Muscle of arm (tissue), 14 donors: ENCODE measurements at places on chromosomes 6 and 20. TPM values are rescaled to one million over a fixed set of nuclear protein-coding genes. Genes with fewer than 3 reads are reported as not detected.

F13A1 gene
- polyA plus RNA-seq: 66.1 TPM

DNA sequence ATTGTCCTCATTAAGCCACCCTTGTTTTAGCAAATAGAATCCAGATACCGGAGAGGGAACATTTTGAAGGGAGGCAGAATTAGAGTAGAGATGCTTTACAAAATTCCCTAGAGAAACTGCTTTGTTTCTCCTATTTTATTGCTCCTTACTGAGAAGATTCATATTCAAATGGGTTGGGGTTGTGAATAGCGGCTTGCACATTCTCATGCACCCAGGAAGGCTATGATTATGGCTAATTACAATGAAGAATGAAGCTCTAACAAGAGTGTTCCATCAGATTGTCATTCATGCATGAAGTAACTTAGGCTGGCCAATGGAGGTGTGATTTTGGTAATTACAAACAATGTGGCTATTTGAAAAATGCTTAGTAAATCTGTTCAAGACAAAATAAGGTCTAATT is 129.6 kb downstream of the PACRG start:
- no peak for DNase-seq

DNA sequence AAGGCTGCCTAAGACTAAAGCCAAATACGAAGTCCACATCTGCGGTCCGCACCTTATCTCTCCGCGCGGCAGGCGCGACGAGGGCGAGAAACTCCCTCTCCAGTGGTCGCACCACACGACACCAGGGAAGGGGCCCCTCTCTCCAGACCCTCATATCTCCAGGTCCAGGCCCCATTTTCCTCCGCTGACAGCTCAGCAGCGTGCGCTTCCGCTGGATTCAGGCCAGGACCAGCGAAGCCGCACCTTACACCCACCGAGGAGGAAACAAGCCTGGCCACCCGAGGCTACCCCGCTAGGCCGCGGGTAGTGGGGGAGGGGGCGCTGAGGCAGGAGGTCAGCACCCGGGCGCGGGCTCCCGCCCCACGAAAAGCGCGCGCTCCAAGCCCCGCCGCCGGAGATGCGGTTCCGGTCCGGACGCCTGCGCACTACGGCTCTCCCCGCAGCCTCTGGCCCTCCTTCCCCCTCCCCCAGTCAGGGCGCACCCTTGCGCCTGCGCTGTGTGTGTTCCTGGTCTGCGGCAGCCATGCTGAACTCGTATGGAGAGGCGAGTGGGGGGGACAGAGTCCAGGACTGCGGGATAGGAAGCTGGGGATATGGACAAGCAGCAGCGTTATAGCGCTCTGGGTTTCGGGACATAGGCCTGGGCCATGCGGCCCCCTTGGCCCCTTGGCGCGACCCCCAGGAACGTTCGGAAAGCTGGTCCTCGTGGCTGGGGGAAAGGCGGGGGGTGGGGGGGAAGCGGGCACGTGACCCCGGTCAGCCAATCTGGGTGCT is at the start of gene BRD2:
Gene BRD2, plus strand, starts transcription at position 502 of the 774 bp plus-strand sequence. CDS start 4,305 bp downstream, outside the sequence.
- peak; percentile 99 for DNase-seq

ATXN1 gene
- polyA plus RNA-seq: 17.2 TPM

DNA sequence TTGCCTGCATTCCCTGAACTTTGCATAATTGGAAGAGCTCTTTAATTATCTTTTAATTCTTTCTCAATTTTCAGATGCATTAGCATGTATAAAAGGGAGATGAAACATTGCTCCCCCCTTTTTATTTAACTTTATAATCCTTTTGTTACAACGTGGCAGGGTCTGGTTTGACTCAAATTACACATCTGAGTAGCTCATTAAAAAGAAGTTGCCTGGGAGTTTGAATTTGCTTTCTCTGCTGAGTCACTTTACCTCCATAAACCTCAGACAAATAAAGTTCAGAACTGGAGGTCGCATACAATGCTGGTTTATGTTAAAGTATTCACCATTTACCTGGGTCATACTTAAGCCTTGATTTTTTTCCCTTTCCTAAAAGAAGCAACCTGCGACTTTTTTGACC is 495.2 kb downstream of the PREX1 start:
- no peak for DNase-seq

GRCh38 chr20:48630342-48631075 is 197.3 kb downstream of the PREX1 start:
- no peak for DNase-seq

DNA sequence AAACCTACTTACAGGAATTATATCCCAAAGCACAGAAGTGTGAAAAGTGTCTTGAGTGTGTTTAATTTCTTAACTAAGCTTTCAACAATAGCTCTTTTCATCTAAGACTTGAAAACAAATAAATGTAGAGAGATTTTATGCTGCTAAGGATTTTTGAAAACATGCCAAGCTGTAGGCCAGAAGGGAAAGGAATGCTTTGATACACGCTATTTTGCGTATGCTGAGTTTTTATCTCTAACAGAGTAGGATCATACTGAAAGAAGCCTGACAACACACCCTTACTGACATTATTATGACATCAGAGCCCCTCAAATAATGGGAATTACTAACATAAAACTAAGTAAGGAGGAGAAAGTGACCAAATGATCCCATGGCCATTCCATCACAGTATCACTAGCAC is 265.5 kb downstream of the KHDC1L start:
- no peak for DNase-seq

HDGFL1 gene
- not detected for polyA plus RNA-seq

RFX6 gene
- not detected for polyA plus RNA-seq

TSPO2 gene
- polyA plus RNA-seq: 1.2 TPM

GRCh38 chr20:11642866-11643265 is 274.8 kb upstream of the BTBD3 start:
- DNase-seq: no peak

BNIP5 gene
- 0.08 TPM for polyA plus RNA-seq

EFCAB8 gene
- not detected for polyA plus RNA-seq

DNA sequence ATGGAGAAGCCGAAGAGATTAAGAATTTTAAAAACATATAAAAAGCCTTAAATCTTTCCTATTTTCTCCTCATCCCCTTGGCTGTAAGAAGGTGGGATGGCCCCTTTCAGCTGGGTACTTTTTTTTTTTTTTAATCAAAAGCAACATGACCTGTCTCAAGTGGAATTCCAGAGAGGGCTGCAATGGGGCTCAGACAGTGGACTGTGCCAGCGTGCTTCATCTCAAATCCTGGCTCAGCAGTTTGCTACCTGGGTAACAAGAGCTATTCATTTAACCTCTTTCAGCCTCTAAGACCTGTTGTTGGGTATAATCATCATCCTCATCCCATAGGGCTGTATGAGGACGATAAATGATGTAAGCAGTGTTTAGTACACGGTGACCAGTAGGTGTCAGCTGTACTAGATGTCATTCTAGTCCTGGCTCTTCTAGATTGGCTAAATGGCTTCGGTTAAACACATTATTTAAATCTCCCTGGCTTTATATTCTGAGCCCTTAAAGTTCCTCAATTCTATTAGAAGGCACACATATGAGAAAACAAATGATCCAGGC is 6.9 kb upstream of the PPP1R3G start:
- no peak for DNase-seq

GRCh38 chr6:81304466-81304865 is 448.0 kb downstream of the TENT5A start:
- DNase-seq: no peak

DNA sequence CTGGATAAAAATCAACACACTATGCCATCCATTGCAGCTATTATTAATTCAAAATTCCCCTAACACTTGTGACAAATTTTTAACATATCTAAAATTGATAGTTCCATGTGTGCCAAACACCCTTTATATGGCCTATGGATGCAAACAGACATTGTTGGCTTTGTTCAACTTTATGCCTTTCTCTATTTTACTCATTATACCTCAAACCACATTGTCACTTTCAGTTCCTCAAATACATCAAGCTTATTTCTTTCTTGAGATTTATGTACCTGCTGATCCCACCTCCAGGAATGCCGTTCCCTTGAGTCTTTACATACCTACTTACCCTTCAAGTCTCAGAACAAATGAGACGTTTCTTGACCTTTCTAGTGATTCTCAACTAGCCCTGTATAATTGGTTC is 193.5 kb upstream of the PLN start:
- DNase-seq: no peak

GRCh38 chr6:127519469-127519785 is 292 bp upstream of the MTCL3 start:
- peak; percentile 1 for DNase-seq

QKI gene
- 291 TPM for polyA plus RNA-seq

DNA sequence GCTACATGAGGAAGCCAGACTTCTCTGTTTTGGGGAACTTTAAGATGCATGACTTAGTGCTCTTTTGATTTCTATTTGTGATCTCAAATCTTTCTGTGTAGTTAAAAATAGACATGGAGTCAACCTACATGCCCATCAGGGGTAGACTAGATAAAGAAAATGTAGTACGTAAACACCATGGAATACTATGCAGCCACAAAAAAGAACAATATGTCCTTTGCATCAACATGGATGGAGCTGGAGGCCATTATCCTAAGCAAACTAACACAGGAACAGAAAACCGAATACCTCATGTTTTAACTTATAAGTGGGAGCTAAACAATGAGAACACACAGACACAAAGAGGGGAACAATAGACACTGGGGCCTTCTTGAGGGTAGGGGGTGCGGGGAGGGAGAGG is 102.8 kb downstream of the ZDHHC14 start:
- no peak for DNase-seq

CALHM6 gene
- 2.2 TPM for polyA plus RNA-seq

DNA sequence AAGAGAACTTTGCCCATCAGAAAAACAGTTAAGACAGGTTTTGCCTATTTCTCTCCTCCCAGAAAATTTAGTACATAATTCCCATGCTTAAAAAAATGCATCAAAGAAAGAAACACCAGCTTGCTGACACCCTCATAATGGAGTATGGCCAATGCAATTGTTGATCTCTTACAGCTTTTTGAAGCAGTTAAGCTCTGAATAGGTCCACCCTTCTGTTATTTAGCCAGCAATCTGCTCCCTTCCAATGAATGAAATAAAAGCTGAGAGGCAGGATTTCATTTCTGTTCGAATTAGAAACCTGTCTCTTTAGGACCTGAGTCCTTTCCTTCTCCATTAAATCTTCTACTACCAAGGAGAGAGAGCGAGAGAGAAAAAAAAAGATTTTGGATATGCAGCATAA is 288.7 kb downstream of the RNF144B start:
- no peak for DNase-seq

DNA sequence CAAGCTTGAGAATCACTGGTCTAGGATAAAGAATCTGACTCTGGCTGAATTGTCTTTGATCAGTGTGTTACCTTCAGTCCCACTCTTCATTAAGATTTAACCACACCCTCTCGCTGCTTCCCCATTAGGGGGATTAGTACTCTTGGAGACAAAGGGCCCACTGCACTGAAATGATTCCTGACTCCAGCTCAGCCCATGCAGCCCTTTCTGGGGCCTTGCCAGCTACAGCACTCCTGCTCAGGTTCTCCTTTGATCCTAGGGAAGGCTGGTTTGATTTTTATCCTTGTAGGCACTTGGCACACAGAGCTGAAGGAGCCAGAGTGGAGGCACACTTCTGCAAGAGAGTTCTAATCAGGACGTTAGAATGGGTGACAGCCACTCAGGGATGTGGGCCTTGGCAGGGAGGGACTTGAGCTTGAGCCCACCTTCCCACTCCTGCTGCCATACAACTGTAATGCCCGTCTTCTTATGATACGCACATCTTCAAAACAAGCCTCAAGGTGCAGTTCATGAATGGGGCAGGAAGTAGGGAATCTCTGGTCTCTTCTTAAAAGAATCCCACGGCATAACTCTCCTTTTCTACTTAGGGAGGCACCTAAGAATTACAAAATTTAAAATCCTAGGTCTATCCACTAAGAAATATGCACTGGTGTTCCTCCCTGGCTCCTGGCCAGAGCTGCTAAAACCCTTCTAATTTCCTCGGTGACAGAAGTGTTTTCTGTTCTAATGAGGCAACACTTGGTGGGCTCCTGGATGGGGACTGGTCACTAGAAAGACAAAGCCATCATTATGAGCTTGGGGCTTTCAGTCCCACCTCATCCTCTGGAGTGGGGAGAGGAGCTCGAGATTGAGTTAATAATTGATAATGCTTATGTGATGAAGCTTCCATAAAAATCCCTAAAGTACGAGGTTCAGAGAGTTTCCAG is 1.5 kb upstream of the SLA2 start:
- no peak for DNase-seq

- DNase-seq: no peak
These were observed 68.6 kb upstream of the CCN6 start for GRCh38 chr6:111985202-111985731.

SLC22A7 gene
- polyA plus RNA-seq: not detected

DNA sequence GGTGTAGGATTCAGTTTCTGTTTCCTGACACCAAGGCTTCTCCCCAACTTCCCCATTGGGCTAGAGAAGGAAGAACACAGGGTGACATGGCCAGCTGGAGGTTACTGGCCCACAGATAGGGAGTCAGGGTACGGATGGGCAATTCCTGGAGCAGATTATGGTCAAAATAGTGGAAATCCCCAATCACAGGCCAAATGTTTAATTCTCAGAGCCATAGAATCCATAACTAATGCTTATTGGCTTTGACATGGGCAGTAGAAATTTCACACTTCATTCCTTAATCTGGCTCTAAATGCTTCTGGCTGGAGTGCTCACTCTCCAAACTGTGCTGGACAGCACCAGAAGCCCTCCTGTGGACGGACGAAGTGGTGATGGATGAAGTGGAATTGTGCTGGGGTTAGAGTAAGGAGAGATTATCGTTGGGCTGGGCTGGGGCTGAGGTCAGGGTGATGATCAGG is 887 bp downstream of the SIGLEC1 start:
- no peak for DNase-seq

- DNase-seq: peak; percentile 36
These were observed 28.7 kb downstream of the PTPRK start for GRCh38 chr6:128491610-128492206.

GRCh38 chr6:154406869-154407268 is 50.3 kb upstream of the IPCEF1 start:
- no peak for DNase-seq

DNA sequence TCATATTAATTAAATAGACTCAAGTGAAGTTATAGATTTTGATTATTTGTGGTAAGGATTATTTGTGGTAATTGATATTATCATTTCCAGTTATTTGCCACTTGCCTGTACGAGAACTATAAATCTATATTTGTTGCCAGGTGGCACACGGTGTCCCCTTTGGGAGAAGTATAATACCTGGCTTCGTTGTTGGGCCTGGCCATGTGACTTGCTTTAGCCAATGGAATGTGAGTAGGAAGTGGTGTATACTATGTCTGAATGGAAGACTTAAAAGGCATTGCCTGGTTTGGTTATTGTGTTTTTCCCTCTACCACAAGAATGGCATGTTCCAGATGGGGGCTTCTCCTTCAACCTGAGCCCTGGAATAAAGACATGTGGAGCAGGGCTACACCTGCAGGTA is 228.1 kb downstream of the CDC5L start:
- DNase-seq: no peak

CGAS gene
- polyA plus RNA-seq: 5.6 TPM
